ENCODE measurements at places on chromosomes 2 and 18. TPM values are rescaled to one million over a fixed set of nuclear protein-coding genes. Genes with fewer than 3 reads are reported as not detected.

The SPP2 gene
- total RNA-seq: not detected

The MYO5B gene
- 11.2 TPM for total RNA-seq

The FLACC1 gene
- total RNA-seq: 0.15 TPM

The DPP4 gene
- total RNA-seq: 3.8 TPM

The NT5DC4 gene
- not detected for total RNA-seq

The ANKRD30BL gene
- not detected for total RNA-seq
